Neural crest cell (in vitro differentiated cells): ENCODE measurements at places on chromosomes 5 and 9. TPM values are rescaled to one million over a fixed set of nuclear protein-coding genes. Genes with fewer than 3 reads are reported as not detected.

DNA sequence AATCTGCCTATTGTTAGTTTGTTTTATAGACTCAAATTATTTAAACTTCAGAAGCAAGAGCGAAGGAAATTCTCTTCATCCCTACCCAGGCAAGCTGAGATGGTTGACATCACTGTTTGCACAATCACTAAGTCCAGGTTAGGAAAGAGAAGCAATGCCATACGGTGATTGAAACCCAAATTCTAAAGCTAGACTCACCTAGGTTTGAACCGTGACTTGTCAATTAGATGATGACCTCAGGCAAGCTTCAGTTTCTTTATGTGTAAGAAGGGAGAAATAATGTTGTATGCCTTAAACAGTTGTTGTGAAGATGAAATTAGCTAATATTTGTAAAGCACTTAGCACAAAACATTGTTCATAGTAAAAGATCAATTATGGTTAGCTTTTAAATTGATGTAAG lies 96.5 kb upstream of the ANKRD55 start:
- DNase-seq: no peak

- DNase-seq: no peak
Observed at GRCh38 chr5:158780656-158781237, 319.0 kb downstream of the EBF1 start.

GRCh38 chr5:177610131-177610769 lies 10.3 kb downstream of the B4GALT7 start:
- no peak for DNase-seq

Gene NMUR2
- total RNA-seq: 0.23 TPM in 1 of 2 replicates, not detected in the other

Gene ARRDC3
- 50.2 and 59.7 TPM in 2 replicates for total RNA-seq

Gene SURF6
- total RNA-seq: 22.4 and 23.9 TPM in 2 replicates

Gene GABRG2
- total RNA-seq: 0.26 and 2.8 TPM in 2 replicates
